ENCODE measurements at places on chromosomes 7 and 10.
A peak's percentile ranks its signal among the peaks of the same experiment; 100 is the strongest.

DNA sequence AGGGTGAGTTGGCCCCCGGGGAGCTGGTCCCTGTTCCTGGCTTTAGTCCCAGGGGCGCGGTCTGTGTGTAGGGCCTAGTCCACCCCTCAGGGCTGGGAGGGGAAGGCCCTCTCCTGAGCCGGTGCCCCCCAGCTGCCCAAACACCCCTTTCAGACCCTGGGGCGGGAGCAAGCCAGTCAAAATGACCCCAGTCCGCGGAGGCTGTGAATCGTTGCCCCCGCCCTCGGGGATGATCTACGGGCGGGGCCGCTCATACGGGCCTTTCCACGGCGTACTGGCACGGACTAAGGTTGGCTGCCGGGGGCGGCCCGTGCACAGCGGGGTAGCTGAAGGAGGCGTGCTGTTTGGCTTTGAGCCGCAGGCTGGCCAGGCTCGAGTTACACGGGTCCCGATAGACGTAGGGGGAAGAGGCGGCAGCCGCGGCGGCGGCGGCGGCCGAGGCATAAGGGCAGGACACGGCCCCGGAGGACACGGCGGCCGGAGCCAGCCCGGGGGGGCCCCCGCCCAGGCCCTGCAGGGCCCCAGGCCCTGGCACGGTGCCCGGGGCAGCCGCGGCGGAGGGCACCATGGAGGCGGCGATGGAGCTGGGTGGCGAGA is 4.3 kb downstream of the ELOVL3 start:
- peak overlapping the region; percentile 62 for H3K27ac ChIP-seq
- peak; percentile 51 for ATAC-seq
- peak overlapping the region; percentile 87 for H3K4me3 ChIP-seq
- no peaks in the 10 kb centered on the region for H3K36me3 ChIP-seq
- peaks cover 10% of the 10 kb centered on the region for H3K4me1 ChIP-seq
- peaks cover 18% of the 10 kb centered on the region for H3K27me3 ChIP-seq

DNA sequence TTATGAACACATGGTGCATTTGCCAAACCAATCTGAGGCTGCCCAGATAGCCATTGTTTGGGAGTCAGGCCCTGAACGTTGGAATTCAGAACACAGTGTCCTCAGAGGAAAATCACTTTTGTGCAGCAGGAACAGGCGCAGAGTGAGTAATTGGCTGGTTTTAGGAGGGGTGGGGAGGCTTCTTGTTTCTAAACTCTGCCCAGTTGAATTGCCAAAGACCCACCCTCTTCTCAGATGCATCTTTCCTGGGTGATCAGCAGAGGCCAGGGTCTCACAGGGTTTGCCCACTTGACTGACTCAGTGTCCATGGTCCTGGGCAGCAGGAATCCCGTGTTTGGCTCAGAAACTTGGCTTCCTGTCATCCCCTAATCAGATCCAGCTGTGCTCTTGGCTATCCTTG is 24.3 kb downstream of the PRLHR start:
- no peaks in the 10 kb centered on the region for H3K4me1 ChIP-seq
- ATAC-seq = no peak
- no peak overlapping the region for H3K27ac ChIP-seq
- no peaks in the 10 kb centered on the region for H3K27me3 ChIP-seq
- no peaks in the 10 kb centered on the region for H3K36me3 ChIP-seq

- no peak overlapping the region for H3K4me3 ChIP-seq
- H3K36me3 ChIP-seq = no peaks in the 10 kb centered on the region
- H3K27me3 ChIP-seq = no peaks in the 10 kb centered on the region
- ATAC-seq = no peak
These were observed 399.7 kb downstream of the CDC14C start for GRCh38 chr7:49324040-49324439.

DNA sequence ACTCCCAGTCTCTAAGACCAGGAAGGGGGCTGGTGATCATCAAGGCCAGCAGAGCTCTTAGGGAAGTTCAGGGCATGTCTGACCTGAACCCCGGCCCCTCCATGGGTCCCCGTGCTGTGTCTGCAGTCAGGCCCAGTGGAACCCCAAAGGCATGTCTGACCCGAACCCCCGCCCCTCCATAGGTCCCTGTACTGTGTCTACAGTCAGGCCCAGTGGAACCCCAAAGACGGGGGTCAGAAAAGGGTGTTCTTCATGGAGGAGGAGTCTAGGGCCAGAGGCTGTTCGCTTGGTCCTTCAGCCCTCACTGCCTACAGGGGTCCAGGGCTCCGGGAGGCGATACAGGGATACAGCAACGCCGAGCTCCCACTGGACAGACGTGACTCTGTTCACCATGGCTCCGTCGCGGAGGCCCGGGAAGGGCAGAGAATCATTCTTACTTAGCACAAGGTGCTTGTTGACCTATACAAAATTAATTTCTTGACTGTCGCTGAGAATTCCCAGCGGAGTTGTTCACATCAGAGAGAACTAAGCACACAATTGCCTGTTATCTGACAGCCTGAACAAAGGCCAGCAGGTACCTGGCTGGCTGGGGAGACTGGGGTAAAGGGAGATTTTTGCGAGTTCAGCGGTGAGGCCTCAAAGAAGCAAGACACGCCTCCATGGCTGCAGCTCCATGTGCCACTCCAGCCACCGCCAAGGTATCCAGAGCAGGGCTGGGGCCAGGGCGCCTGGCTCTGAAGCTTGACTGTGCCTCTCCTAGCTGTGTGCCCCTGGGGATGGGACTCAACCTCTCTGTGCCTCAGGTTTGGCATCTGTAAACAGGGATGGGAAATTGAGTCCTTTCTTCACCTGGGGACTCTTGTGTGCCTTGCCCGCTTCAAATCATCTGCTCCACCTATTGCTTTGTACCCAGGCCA is 26.8 kb downstream of the EN2 start:
- H3K36me3 ChIP-seq = no peaks in the 10 kb centered on the region
- H3K27ac ChIP-seq = no peak overlapping the region
- no peak for ATAC-seq
- peaks cover 13% of the 10 kb centered on the region for H3K27me3 ChIP-seq

- no peak for ATAC-seq
- no peaks in the 10 kb centered on the region for H3K36me3 ChIP-seq
- peaks cover 12% of the 10 kb centered on the region for H3K27me3 ChIP-seq
- no peak overlapping the region for H3K4me3 ChIP-seq
These were observed 73.2 kb upstream of the CHST15 start for GRCh38 chr10:124166431-124167125.

DNA sequence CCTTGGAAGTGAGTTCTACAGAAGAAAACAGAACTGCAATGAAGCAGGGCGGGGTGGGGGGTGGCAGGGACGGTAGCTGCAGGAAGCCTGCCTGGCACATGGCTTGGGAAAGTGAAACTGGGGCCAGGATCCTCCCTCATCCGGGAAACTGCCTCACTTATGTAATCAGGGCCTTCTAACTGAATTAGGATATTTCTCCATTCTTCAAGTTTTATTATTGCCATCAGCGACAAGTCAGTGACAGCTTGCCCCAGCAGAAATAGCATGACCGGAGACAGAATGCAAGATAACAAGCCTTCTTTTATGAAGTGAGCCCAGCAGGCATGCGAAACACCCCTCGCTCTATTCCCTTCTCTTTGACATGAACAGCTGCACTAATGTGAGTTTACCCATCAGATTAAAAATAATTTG is 77.5 kb upstream of the CACUL1 start:
- no peaks in the 10 kb centered on the region for H3K27me3 ChIP-seq
- no peaks in the 10 kb centered on the region for H3K36me3 ChIP-seq
- H3K4me3 ChIP-seq = no peak overlapping the region

DNA sequence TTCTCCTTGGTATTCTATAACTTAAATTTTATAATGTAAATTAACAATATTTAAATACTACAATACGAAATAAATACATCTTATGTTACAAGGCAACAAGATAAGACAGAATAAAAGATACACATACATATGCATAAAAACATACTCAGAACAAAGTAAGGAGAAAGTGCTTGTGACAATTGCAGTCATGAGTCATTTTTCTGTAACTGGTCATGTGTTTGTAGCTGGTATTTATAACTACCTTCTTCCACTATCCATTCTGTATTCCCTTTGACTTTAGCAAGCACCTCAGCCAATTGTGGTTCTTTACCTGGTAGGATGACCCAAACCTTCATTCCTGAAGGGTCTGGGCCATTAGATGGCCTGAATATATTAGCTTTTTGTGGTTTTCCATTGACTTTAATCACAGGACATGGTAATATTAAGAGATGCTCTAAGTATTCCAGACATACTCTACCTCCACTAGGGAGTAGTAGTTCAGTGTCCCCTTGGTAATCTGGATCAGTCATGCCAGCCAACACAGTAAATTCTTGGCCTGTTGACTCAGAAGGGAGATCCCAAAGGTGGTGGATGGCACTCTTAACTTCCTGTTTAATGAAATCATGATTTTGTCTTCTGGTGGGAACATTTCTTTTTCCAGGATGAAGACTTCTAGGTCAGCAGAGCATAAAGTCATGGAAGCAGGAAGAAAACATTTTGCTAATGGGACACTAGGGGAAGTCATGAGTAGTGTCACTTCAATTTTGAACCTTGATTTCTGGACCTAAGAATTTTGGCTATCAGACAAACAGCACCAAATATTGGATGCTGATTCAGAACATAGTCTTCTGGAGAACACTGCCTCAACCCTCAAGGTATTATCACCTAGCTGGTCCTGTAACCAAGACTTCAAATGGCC is 733.7 kb upstream of the IGFBP3 start:
- H3K4me1 ChIP-seq = no peaks in the 10 kb centered on the region
- no peak overlapping the region for H3K27ac ChIP-seq
- no peak for ATAC-seq
- no peaks in the 10 kb centered on the region for H3K27me3 ChIP-seq

- H3K36me3 ChIP-seq = no peaks in the 10 kb centered on the region
- ATAC-seq = no peak
- H3K27ac ChIP-seq = no peak overlapping the region
- no peak overlapping the region for H3K4me3 ChIP-seq
- H3K4me1 ChIP-seq = no peaks in the 10 kb centered on the region
These were observed 43.7 kb downstream of the PCLO start for GRCh38 chr7:83119026-83119382.

- H3K4me3 ChIP-seq = no peak overlapping the region
- no peaks in the 10 kb centered on the region for H3K36me3 ChIP-seq
- no peaks in the 10 kb centered on the region for H3K27me3 ChIP-seq
These were observed 130.5 kb upstream of the UNC5B start for GRCh38 chr10:71081912-71082311.

DNA sequence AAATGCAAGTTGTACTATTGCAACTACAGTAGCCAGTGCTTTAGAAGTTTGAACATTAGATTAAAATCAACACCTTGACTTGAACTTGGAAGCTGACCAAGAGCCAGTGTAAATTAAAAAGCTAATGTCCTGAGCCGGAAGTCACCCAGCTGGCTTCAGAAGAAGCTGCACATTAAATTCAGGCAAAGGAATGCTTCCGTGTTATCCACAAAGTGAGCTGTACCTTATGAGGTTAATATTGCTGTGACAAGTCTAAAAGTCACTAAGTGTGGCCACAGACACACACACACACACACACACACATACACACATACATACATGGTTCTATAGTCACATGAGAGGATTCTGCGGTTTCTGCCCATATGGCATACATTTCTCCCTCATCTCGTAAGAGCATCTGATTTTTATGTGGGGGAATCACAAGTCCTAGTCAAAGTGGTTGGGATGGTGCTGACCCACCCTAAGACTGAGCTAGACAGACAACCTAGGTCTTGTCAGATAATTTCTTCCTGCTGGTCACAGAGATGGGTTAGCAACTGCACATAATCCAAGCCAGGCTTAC is 612.9 kb downstream of the SORCS1 start:
- H3K27ac ChIP-seq = no peak overlapping the region
- peaks cover 3% of the 10 kb centered on the region for H3K27me3 ChIP-seq
- no peak for ATAC-seq
- H3K36me3 ChIP-seq = no peaks in the 10 kb centered on the region
- no peak overlapping the region for H3K4me3 ChIP-seq

GRCh38 chr7:39623732-39624441 is 515 bp downstream of the RALA start:
- peaks cover 16% of the 10 kb centered on the region for H3K36me3 ChIP-seq
- H3K27ac ChIP-seq = peak overlapping the region; percentile 88
- ATAC-seq = peak; percentile 71
- H3K4me1 ChIP-seq = peaks cover 29% of the 10 kb centered on the region

DNA sequence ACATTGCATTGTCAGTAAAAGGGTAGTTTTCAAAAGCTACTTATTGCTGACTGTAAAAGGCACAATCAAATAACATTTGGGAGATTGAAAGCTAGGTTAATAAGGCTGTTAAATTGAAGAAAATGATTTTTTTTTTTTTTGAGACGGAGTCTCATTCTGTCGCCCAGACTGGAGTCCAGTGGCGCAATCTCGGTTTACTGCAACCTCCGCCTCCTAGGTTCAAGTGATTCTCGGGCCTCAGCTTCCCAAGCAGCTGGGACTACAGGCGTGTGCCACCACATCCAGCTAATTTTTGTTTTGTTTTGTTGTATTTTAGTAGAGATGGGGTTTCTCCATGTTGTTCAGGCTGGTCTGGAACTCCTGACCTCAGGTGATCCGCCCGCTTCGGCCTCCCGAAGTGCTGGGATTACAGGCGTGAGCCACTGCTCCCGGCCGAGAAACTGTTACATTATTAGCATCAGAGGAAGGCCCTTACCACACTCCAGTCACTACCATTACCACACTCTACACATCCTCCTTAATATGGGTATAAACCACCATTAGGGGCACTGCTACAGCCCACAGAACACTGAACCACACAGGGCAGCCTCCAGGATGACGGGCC is 1.0 kb downstream of the CYP51A1 start:
- peak overlapping the region; percentile 98 for H3K27ac ChIP-seq
- H3K4me1 ChIP-seq = peaks cover 15% of the 10 kb centered on the region
- peak; percentile 13 for ATAC-seq
- H3K27me3 ChIP-seq = no peaks in the 10 kb centered on the region
- H3K36me3 ChIP-seq = peaks cover 52% of the 10 kb centered on the region

GRCh38 chr10:119575991-119576390 is 20.8 kb downstream of the TIAL1 start:
- H3K4me1 ChIP-seq = peaks cover 16% of the 10 kb centered on the region
- no peak overlapping the region for H3K4me3 ChIP-seq
- H3K36me3 ChIP-seq = peaks cover 88% of the 10 kb centered on the region
- ATAC-seq = peak; percentile 59
- H3K27me3 ChIP-seq = no peaks in the 10 kb centered on the region
- peak overlapping the region; percentile 31 for H3K27ac ChIP-seq

- no peaks in the 10 kb centered on the region for H3K27me3 ChIP-seq
- peak overlapping the region; percentile 94 for H3K27ac ChIP-seq
- peaks cover 36% of the 10 kb centered on the region for H3K36me3 ChIP-seq
- H3K4me1 ChIP-seq = peaks cover 12% of the 10 kb centered on the region
- peak overlapping the region; percentile 93 for H3K4me3 ChIP-seq
These were observed 534 bp upstream of the ACBD5 start for GRCh38 chr10:27241010-27241651.

GRCh38 chr10:116286626-116287200 is 13.7 kb upstream of the GFRA1 start:
- no peak overlapping the region for H3K27ac ChIP-seq
- H3K36me3 ChIP-seq = no peaks in the 10 kb centered on the region

- peak; percentile 49 for ATAC-seq
- H3K4me3 ChIP-seq = no peak within 1 kb of the TSS
- H3K27ac ChIP-seq = no peak within 1 kb of the TSS
- peaks cover 25% of the 10 kb centered on the region for H3K27me3 ChIP-seq
- peaks cover 5% of the 10 kb centered on the region for H3K4me1 ChIP-seq
These were observed at the start of gene ACTL6B for GRCh38 chr7:100655908-100656674. ACTL6B (minus strand) TSS chr7:100656448; CDS start chr7:100656354, 94 bp downstream.

GRCh38 chr10:125055446-125055845 is 104.9 kb downstream of the CTBP2 start:
- H3K36me3 ChIP-seq = no peaks in the 10 kb centered on the region
- H3K27ac ChIP-seq = no peak overlapping the region
- H3K4me3 ChIP-seq = no peak overlapping the region

GRCh38 chr10:117441812-117442443 is 66.7 kb upstream of the PDZD8 start:
- H3K27me3 ChIP-seq = peaks cover 34% of the 10 kb centered on the region
- ATAC-seq = no peak
- no peak overlapping the region for H3K27ac ChIP-seq
- H3K4me3 ChIP-seq = no peak overlapping the region
- H3K36me3 ChIP-seq = no peaks in the 10 kb centered on the region
- no peaks in the 10 kb centered on the region for H3K4me1 ChIP-seq

All from activated T-helper 17 cell treated with anti-CD3 and anti-CD28 coated beads, Interleukin-2, amount 50 U/mL, for 72 hours (primary cell).